ENCODE measurements at places on chromosomes 2 and 18. TPM values are rescaled to one million over a fixed set of nuclear protein-coding genes. Genes with fewer than 3 reads are reported as not detected.

Gene CNRIP1
- total RNA-seq, result 43.9 TPM

Gene CTNNA2
- total RNA-seq, result 6.7 TPM

Gene MC2R
- not detected for total RNA-seq

Gene ADD2
- 45.5 TPM for total RNA-seq
